ENCODE measurements at places on chromosomes 1 and 21.

DNA sequence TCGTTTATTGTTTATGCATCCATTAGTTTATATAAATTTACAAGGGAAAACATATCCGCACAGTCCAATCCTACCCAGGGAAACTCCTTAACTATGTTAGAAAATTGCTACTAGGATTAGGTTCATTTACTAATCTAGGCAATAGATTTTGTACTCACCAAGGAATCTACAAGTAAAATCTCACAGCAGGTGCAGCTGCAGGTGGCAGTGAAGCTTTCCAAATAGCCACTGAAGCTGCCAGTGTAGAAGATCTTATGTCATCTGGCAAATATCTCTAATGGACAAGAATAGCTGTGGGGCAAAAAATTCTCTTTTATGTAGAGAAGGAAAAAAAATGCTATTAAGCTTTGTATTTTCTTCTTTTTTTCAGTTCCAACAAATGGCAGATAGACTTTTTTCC lies 963.4 kb upstream of the ADGRL4 start:
- DNase-seq, result no peak

DNA sequence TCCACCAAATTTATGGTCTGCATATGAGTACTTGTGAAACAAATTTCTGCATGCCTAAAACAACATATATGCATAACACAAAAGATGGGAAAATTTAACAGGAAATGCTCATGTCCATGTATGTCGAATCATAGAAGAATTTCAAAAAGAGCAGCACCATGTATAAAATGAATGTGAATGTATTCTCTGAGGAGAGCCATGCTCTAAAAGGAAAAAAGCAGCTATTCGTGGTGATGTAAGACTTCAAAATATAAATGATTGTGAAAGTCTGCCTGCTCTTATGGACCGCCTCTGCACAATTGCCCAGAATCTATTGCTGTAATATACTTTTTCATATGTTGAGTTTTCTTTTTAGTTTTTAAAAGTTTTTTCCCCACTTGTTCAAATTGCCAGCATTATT lies 66.8 kb downstream of the EPB41 start:
- no peak for DNase-seq

- DNase-seq, result no peak
Measured at GRCh38 chr1:79920960-79921669, 914.6 kb upstream of the ADGRL4 start.

GRCh38 chr1:240496941-240497340 lies 115.0 kb downstream of the GREM2 start:
- DNase-seq, result no peak

DNA sequence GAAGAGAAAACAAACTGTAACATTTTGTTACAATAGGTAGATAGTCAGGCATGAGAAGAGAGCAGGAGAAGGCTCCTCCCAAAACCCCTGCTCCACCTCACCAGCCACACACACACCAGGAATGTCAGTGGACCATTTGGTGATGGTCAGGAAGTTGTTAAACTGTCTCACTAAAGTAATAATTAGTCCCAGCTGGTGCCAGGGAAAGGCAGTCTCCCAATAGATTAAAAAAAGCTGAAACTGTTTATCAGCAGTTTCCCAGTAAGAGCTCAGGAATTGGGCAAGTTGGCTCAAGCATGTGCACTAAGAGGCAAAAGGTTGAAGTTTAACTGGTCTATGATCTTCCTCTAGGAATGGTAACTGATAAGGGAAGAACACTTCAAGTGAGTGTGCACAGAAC lies 249.6 kb downstream of the COL11A1 start:
- no peak for DNase-seq

GRCh38 chr1:8646996-8647395 lies 170.4 kb downstream of the RERE start:
- DNase-seq, result no peak

DNA sequence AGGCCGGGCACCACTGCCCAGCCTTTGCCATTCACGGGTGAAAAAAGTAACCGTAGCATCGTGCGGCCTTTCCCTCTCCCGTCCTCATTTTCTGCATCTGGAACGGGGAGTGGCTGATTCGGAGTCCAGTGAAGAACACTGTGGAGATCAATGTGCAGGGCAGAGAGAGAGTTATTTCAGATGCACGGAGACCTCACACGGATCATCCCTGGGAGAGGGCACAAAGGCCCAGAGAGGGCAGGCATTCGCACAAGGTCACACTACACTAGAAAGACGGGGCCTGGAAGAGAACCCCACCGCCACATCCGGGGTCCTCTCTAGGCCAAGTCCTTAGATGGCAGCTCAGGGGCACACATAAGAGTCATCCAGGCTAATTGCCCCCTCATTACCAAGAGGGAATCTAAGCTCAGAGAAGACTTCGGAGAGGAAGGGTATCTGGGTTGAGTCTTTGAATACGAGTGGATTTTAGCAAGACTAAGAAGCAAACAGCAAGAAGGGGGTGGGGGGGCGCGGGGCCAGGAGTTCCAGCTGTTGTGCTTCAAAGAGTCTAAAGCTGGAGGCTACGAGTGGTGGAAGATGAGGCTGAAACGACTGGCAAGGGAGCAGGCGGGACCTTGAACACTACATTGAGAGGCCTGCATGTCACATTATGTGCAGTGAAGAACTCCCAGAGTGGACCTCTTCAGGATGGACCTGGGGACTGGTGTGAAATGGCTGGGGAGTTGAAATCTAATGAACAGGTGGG lies 857 bp downstream of the GPX7 start:
- DNase-seq, result no peak

DNA sequence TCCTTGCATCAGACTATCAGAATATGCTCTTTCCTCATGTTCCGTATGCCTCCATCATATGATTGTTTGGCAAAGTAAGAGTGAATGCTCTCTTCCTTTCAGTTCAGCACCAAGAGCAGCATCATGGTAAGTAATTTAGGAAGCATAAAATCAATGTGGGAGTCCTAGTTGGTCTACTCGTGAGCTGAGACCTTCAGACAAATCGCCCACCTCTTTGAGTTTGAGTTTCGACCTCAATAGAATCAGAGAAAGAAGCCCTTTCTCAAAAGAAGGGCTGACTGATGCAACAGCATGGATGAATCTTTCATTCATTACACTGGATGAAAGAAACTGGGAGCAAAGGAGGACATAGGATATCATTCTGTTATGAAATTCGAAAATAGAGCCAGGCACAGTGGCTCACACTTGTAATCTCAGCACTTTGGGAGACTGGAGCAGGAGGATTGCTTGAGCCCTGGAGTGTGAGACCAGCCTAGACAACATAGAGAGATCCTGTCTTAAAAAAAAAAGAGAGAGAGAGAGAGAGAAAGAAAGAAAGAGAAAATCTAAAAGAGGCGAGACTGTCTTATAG lies 112.5 kb downstream of the ZC3H11B start:
- DNase-seq, result no peak

DNA sequence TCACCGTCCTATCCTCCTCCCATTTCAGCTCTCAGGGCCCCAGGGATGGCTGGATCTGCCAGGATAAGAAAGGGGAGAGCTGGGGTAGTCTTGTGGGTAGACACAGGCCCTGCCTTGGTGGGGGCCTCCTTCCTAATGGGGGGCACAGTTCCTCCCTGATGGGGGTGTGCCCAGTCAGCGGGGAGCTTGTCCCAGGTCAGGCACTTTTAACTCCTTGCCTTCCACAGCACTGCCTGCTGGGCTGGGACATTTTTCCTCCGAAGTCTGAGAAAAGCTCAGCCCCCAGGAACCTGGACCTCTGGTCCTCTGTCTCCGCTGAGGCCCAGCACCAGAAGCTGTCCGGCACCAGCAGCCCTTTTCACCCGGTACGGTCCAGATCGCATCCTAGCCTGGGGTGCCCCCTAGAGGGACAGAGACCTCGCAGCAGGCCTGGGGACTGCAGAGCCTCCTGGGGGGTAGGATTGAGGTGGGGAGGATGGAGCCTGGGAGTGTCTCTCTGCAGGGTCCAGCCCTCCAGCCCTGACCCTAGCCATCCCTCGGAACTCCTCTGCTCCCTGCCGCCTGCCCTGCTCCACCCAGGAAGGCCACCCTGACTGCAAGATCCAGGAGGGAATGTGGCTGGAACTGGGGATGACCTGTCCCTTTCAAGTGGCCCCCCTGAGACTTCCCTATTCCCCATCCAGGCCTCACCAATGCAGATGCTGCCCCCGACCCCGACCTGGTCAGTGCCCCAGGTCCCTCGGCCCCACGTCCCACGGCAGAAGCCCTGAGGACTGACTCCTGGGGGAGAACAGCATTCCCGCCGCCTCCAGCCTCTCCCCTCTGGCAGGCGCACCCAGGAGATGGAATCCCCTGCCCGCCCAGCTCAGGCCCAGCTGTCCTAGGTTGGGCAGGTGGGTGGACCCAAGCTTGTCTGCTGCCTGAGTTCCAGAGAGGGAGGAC lies 12.0 kb downstream of the MIIP start:
- no peak for DNase-seq

DNA sequence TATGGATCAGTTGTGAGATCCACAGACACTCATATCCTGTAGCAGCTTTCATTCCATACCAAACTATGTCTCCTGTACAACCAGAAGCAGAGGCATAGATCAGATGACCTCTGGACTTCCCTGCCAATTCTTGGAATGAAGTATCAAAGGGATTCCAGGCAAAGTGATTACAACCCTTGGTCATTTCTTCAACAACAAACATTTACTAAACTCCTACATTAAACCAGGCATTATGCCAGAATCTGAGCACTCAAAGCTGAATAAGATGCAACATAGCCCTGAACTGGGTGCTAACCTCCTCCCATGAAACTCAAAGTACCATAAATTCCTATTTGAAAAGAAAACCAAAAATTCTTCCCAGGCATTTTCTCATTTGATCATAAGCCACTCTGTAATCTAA lies 121.2 kb upstream of the SGIP1 start:
- no peak for DNase-seq

DNA sequence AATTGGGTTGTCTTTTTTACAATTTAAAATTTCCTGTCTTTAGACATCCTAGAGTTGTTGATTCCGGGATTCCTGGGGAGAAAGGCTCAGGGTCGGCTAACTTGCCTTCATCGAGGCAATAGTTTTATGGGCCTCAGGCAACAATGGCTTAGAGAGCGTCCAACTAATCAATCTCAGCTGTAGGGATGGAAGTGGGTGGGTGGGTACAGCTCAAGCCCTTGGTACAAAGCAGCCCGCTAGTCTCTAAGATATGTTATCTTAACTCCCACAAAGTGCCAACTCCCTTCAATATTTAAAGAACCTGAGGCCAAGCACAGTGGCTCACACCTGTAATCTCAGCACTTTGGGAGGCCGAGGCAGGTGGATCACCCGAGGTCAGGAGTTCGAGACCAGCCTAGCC lies 6.9 kb upstream of the FMN2 start:
- no peak for DNase-seq

GRCh38 chr21:31660259-31660565 lies 719 bp downstream of the SOD1 start:
- no peak for DNase-seq

GRCh38 chr1:169121146-169121923 lies 14.8 kb downstream of the ATP1B1 start:
- DNase-seq, result no peak

DNA sequence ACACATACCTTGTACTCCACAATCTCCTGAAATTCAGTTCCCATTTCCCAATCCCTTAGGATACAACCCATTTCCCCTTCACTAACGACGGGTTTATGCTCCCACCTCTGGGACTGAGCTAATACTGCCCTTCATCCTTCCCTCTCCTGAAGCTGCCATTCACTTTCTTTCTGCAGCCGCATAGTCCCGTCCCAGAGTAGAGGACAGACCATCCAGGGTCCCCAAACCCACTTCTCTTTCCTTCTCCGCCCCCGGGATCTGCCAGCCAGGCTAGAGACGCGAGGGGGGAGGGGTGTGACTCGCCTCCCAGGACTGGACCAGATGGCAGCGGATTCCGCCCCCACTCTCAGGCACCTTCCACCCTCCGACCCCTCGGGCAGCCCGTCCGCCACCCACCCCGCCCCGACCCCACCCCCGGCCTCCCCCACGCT lies 679 bp downstream of the ABL2 start:
- DNase-seq, result no peak

GRCh38 chr1:41856944-41857285 lies 61.8 kb downstream of the HIVEP3 start:
- no peak for DNase-seq

GRCh38 chr1:35857830-35858229 lies 25.2 kb upstream of the AGO1 start:
- no peak for DNase-seq

GRCh38 chr1:61245696-61246400 lies 163.5 kb downstream of the NFIA start:
- DNase-seq, result no peak

DNA sequence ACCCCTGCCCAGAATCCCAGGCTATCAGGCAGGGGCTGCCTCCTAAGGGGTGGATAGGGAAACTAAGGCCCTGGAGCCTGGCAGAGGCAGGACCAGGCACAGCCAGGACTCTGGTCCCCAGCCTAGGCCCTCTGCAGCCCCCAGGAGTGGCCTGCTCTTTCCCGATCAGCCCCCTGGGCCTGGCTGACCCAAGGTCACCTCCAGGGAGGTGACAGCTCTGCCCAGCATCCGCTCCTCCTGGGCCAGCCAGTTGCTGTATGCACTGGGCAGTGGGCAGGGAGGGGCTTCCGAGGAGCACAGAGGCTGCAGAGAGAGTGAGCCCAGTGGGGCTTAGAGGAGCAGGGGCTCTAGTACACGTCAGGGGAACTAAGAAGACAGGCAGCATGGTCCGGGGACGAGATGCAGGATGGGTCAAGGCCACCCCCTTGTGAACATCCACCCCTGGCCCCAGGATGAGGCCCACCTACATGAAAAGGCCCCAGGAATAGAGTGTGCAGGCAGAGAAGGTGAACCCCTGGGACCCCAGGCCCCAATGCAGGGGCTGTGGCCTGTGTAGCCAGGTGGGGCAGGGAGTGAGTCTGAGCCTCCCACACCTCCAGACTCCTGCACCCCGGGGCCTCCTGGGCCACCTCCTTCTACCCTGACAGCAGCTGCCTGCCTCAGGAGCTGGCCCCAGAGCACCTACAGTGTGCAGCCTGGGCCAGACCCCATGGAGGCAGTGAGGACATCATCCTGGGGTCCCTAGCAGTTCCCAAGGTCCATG lies 32.8 kb downstream of the WNT9A start:
- DNase-seq, result no peak

DNA sequence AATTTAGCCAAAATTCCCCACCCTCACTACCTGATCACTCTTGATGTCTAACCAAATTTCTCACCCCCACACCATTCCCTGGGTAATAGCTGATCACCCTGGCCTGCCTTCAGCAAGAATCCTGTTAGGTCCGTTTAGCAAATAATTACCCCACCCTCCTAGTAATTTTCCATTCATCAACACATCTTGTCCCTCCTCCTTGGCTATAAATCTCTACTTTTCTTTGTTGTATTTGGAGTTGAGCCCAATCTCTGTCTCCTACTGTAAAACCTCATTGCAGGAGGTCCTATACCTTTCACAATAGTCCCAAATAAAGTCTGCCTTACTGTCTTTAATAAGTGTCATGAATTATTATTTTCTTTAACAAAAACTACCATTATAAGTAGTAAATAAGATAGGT lies 6.9 kb upstream of the PRKAA2 start:
- DNase-seq, result no peak

DNA sequence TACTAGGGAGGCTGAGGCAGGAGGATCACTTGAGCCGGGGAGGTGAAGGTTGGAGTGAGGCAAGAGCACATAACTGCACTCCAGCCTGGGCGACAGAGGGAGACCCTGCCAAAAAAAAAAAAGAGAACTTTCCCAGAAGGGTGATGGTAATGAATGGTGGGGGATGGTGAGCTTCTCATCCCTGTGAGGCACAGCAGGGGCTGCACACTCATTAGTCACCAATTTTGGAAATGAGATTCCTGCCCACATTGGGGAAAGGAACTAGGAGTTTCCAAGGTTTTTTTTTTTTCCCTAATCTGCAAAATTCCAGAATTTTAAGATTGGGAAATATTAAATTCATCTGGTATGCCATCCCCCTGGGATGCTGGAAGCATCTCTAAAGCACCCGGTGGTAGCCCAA lies 50.2 kb upstream of the SSBP3 start:
- DNase-seq, result no peak

All from stimulated activated CD8-positive, alpha-beta memory T cell treated with anti-CD3 and anti-CD28 coated beads, Interleukin-15, amount 100 ng/mL, for 1 hour (primary cell).